ENCODE measurements at places on chromosomes 12 and 14. TPM values are rescaled to one million over a fixed set of nuclear protein-coding genes. Genes with fewer than 3 reads are reported as not detected.
A peak's percentile ranks its signal among the peaks of the same experiment; 100 is the strongest.

- H3K4me1 ChIP-seq = no peaks in the 10 kb centered on the region
- H3K27me3 ChIP-seq = no peaks in the 10 kb centered on the region
- no peak overlapping the region for H3K27ac ChIP-seq
- no peaks in the 10 kb centered on the region for H3K36me3 ChIP-seq
- H3K4me3 ChIP-seq = no peak overlapping the region
- no peak for DNase-seq
These were observed 886.8 kb upstream of the NOVA1 start for GRCh38 chr14:27484633-27485032.

GRCh38 chr12:94726236-94726835 lies 76.0 kb upstream of the TMCC3 start:
- no peak overlapping the region for H3K4me3 ChIP-seq
- no peak for DNase-seq
- no peaks in the 10 kb centered on the region for H3K27me3 ChIP-seq

GRCh38 chr14:69501423-69501838 lies 16.9 kb downstream of the PLEKHD1 start:
- no peak overlapping the region for H3K27ac ChIP-seq
- H3K36me3 ChIP-seq = no peaks in the 10 kb centered on the region
- no peaks in the 10 kb centered on the region for H3K4me1 ChIP-seq
- no peak overlapping the region for H3K4me3 ChIP-seq

DNA sequence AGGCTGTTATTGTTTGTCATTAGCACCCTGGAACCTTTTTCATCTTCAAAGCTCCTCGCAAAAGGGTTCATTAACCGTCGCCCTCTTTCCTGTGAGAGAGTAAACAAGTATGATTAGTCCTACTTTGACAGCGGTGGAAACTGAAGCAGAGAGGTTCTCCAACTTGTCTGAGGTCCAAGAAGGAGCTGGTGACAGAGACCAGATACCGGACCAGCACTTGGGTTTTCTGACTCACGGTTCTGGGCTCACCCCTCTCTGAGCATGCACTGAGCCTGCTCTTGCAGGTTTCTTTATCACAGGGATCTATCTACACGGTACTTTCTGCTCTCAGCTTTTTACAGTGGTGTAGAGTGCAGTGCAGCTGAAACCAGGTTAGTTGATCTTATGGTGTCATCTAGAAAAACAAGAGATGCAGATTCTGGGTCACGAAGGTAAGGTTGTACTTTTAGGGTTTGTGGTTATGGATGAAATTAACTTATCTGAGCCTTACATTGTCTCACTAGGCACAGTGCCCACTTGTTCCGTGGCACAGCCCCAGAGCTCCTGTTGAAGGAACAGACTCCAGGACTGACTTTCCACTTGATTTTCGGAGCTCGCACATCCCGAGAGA lies 62.1 kb downstream of the PPP2R5C start:
- no peaks in the 10 kb centered on the region for H3K36me3 ChIP-seq
- H3K27ac ChIP-seq = peak overlapping the region; percentile 18
- DNase-seq = no peak
- no peaks in the 10 kb centered on the region for H3K27me3 ChIP-seq
- no peaks in the 10 kb centered on the region for H3K4me1 ChIP-seq

GRCh38 chr12:23008623-23009022 lies 383.7 kb downstream of the ETNK1 start:
- no peaks in the 10 kb centered on the region for H3K36me3 ChIP-seq
- peaks cover 29% of the 10 kb centered on the region for H3K4me1 ChIP-seq
- H3K4me3 ChIP-seq = no peak overlapping the region
- H3K27me3 ChIP-seq = no peaks in the 10 kb centered on the region
- DNase-seq = no peak
- H3K27ac ChIP-seq = no peak overlapping the region

DNA sequence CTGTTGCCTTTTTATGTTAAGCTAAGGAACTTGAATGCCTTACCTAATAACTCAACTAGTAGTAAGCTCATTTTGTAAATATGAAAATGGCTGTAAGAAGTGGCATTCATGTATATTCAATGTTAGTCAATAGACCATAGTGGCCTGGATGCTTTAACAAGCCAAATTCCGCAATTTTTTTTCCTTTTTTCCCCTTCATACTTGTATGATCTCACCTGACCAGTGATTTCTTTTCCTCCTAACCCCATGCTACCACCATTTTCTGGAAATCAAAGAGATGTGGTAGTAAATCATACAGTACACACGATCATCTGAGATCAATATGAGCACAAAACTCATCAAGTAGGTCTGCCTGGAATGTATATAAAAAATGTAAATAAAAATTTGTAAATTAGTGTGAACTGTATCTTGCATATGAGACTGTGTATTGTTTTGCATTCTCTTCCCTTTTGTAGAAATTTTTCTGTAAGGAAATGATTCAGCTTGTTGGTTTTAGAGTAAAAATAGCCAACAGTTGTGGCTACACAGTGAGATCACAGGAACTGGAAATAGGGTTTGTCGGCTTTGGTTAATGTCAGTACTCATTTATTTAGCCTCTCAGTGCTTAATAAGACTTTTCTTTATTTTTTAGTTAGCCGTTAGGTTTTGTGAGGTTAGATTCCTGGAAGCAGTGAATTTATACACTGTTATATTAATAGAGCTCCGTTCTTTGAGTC lies 62.5 kb downstream of the ETNK1 start:
- H3K4me1 ChIP-seq = no peaks in the 10 kb centered on the region
- no peak overlapping the region for H3K4me3 ChIP-seq
- DNase-seq = no peak
- no peaks in the 10 kb centered on the region for H3K36me3 ChIP-seq
- no peak overlapping the region for H3K27ac ChIP-seq

DNA sequence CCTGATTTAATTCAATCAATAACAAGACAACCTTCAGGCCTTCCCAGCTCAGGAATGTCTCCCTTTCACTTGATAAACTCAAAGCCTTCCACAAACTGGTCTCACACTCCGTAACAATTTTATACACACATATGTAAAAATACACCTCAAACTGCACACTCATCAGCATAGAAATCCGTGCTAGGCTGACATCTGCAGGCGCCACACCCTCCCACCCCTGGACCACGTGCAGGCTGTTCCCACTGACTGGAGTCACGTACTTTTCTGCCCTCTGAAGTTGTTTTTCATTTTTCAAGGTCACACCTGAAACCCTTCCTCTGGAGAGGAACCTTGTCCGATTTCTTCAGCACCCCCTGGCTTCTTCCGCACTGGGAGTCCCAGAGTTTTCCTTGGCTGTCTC lies 27.6 kb downstream of the FBXO21 start:
- no peak for DNase-seq
- no peaks in the 10 kb centered on the region for H3K27me3 ChIP-seq
- no peak overlapping the region for H3K27ac ChIP-seq
- no peaks in the 10 kb centered on the region for H3K4me1 ChIP-seq
- H3K4me3 ChIP-seq = no peak overlapping the region
- H3K36me3 ChIP-seq = peaks cover 99% of the 10 kb centered on the region

Gene KRT77
- not detected for total RNA-seq

GRCh38 chr14:74852922-74853530 lies 22.9 kb downstream of the PROX2 start:
- H3K27ac ChIP-seq = peak overlapping the region; percentile 4
- no peak overlapping the region for H3K4me3 ChIP-seq
- no peaks in the 10 kb centered on the region for H3K27me3 ChIP-seq
- DNase-seq = no peak
- no peaks in the 10 kb centered on the region for H3K36me3 ChIP-seq

Gene CCNT1
- total RNA-seq = 11.9 TPM

DNA sequence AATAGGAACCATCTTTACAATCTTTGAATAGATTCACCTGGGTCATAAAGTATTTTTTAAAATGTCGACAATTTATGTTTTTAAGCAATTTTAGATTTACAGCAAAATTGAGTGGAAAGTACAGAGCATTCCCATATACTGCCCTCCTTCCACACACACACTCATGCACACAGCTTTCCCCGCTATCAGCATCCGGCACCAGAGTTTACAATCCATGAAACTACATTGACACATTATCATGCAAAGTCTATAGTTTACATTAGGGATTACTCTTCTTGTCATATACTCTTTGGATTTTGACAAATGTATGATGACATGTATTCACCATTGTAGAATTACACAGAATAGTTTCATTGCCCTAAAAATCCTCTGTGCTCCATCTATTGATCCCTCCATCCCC lies 9.0 kb upstream of the SYNE2 start:
- H3K36me3 ChIP-seq = no peaks in the 10 kb centered on the region
- H3K27me3 ChIP-seq = no peaks in the 10 kb centered on the region
- no peak for DNase-seq
- no peak overlapping the region for H3K4me3 ChIP-seq
- no peaks in the 10 kb centered on the region for H3K4me1 ChIP-seq

- peaks cover 5% of the 10 kb centered on the region for H3K4me1 ChIP-seq
- no peaks in the 10 kb centered on the region for H3K27me3 ChIP-seq
- H3K36me3 ChIP-seq = no peaks in the 10 kb centered on the region
- no peak for DNase-seq
These were observed 3.5 kb downstream of the RIN3 start for GRCh38 chr14:92516966-92517506.

DNA sequence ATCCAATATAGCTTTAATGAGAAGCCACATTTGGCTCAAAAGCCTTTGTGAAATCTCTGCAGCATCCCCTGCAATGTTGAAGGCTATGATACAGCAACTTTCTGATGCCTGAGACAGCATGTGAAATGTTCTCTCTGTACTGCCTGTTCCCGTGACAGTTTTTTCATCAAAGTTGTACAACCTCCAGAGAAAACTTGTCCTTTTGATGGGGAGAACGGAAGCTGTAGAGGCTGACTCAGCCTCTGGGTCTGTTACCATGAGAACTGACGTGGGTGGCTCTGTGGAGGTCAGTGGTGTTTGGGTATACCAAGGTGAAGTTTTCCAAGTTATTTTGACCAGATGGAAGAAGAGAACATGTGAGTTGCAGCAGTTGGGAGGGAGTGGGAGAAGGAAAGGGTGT lies 17.0 kb downstream of the SLC4A8 start:
- no peaks in the 10 kb centered on the region for H3K36me3 ChIP-seq
- H3K4me1 ChIP-seq = no peaks in the 10 kb centered on the region
- H3K27ac ChIP-seq = no peak overlapping the region
- H3K4me3 ChIP-seq = no peak overlapping the region
- DNase-seq = no peak

Gene IL22
- not detected for total RNA-seq

DNA sequence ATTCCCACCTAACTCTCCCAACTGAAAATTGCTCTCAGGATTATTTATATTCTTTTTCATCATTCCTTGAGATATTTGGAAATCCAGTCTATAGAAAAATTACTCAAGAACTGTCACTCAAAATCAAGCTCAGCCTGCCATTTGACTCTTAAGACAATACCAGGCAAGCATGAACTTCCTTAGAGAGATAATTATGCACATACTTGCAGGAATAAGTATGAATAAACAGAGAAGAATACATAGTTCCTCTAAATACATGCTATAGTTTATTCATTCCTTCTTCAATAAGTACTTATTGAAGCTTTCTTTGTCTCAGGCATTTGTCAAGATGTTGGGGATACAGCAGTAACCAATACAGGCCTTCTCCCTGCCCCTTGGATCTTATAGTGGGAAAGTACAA lies 154.1 kb downstream of the SRGAP1 start:
- H3K27me3 ChIP-seq = no peaks in the 10 kb centered on the region
- no peaks in the 10 kb centered on the region for H3K4me1 ChIP-seq
- no peak for DNase-seq
- H3K36me3 ChIP-seq = no peaks in the 10 kb centered on the region
- H3K27ac ChIP-seq = no peak overlapping the region

DNA sequence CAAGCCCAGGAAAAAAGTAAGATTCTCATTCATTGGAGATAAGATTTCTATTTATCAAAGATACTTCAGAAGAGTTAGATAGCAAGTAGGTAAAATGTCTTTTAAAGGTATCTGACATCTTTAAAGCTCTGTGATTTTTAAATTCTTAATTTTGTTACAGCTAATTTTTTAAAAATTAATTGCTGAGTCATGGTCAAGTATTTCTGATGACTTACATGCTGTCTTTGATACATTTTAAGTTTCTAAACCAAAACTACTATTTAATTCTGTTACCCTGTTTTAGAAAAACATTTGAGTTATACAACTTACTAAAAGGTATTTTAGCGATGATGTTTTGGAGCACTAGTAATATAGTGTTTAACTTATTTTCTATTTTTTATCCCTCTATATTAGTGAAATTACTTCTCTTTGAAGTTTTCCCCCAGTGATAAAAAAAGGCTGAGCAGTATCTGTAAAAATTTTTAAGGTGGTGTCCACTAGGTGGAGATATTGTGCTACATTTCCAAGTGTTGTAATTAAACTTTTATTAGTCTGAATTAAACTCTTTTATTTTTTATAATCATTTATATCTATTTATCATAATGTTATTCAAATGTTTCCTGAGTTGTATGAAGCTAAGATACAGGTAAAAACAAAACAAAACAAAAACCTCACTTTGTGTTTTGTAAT lies 11.5 kb downstream of the ALG10 start:
- no peaks in the 10 kb centered on the region for H3K36me3 ChIP-seq
- no peak for DNase-seq
- no peaks in the 10 kb centered on the region for H3K27me3 ChIP-seq

- no peaks in the 10 kb centered on the region for H3K27me3 ChIP-seq
- H3K4me1 ChIP-seq = no peaks in the 10 kb centered on the region
- H3K36me3 ChIP-seq = no peaks in the 10 kb centered on the region
- no peak overlapping the region for H3K4me3 ChIP-seq
- no peak overlapping the region for H3K27ac ChIP-seq
These were observed 17.6 kb upstream of the FAM181A start for GRCh38 chr14:93909429-93910128.

- no peak for DNase-seq
- no peaks in the 10 kb centered on the region for H3K27me3 ChIP-seq
- H3K4me3 ChIP-seq = no peak overlapping the region
- no peak overlapping the region for H3K27ac ChIP-seq
These were observed 15.2 kb downstream of the MDGA2 start for GRCh38 chr14:47660158-47660557.

GRCh38 chr14:73289729-73290128 lies 52.4 kb downstream of the PAPLN start:
- no peak overlapping the region for H3K4me3 ChIP-seq
- no peak overlapping the region for H3K27ac ChIP-seq
- H3K27me3 ChIP-seq = no peaks in the 10 kb centered on the region
- no peaks in the 10 kb centered on the region for H3K4me1 ChIP-seq
- H3K36me3 ChIP-seq = no peaks in the 10 kb centered on the region
